Fibroblast of skin of scalp (primary cell): ENCODE measurements at places on chromosomes 7 and 10.

- no peak for DNase-seq
Observed at GRCh38 chr10:73756183-73756582, 12.0 kb downstream of the SEC24C start.

DNA sequence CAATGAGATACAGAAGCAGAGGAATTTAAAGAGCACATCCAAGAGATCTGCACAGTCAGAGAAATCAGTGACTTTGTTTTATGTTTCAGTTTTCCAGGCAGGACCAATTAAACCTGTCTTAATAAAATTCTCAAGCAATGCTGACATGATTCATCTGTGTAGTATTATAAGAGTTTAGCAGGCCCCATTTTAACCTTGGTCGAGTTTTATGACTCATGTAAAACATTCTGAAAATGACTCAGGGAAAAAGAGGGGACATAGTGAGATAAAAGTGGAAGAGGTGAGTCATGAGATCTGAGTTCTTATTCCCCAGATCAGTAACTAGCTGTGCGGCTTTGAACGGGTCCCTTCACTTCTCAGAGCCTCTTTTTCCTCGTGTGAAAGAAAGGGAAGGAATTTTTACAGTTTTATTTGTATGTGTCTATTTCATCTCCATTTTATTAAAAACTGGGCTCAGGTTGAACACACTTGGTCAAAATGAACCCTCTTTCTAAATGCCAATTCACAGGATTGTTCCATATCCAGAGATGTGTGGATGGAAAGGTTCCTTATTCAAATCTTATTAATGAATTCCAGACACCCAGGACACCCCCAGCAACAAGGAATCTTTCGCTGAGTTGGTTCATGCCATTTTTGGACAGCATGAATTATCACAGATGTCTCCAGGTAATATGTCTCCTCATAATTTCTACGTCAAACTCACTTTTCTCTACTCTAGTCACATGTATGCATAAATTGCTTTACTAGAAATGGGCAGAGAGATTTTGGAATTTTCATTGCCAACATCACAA, 143.2 kb downstream of the JAZF1 start:
- DNase-seq: peak; percentile 96

DNA sequence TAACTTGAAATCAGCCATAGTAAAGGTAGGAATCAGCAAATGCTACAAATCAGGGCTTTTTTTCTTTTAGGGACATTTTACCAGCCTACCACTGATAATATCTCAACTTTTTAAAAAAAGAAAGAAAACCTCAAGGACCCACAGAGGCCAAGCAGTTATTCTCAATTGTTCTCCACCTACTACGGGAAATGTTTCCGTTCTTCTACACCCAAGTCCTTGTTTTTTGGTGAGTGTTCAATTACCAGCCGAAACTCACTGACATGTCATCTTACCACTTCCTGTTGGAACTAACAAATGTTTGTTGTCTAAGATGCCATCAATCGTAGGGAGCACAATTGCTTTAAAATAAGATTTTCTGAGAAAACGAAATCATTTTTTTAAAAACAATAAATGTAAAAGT, 50.2 kb upstream of the CDK1 start:
- DNase-seq: no peak

- no peak for DNase-seq
Observed at GRCh38 chr10:56881218-56881617, 520.2 kb upstream of the ZWINT start.
